NCI-H1092 treated with DMSO at 0.1 percent for 48 hours (cell line): ENCODE measurements at places on chromosomes 5 and 9.
A peak's percentile ranks its signal among the peaks of the same experiment; 100 is the strongest.

GRCh38 chr5:165497707-165498106 lies 1992.3 kb downstream of the MAT2B start:
- DNase-seq, result no peak

DNA sequence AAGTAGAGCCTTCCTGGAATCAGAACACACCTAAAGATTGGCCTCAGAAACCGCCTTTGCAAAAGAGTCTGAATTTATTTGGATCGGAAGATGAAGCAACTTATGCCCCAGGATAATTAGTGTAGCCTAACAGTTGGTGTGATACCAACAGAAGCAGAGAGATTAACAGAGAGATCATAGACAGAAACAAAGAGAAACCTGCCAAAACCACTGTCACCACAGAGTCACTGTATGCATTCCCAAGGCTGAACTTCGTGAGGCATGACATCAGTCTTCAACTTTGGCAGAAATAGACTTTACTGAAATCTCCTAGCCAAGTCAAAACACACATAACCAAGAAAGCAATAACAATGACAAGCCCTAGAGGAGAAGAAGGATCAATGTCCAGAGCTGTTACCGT lies 361.8 kb downstream of the ELAVL2 start:
- DNase-seq, result no peak

GRCh38 chr9:33408087-33408486 lies 5.7 kb upstream of the AQP7 start:
- no peak for DNase-seq

- DNase-seq, result no peak
These were observed 32.7 kb upstream of the COL15A1 start for GRCh38 chr9:98911042-98911441.

DNA sequence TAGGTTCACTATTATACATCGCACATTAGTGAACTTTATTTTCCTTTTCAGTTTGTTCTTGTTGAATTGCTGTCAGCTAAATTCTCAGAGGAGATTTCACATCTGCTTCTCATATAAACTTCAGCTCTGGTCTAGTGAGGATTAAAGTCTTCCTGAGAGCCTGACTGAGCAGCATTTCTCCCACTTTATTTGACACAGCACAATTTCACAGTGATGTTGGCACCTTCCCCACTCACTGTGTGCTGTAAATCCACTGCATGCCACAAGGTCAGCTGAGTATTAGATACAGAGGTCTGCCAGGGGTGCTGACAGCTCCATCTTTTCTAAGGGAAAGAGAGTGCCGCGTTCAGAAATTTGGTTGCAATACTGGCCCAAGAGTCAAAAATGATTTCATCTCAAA lies 567.4 kb downstream of the PRR16 start:
- DNase-seq, result no peak

GRCh38 chr5:155624597-155625241 lies 611.2 kb downstream of the KIF4B start:
- no peak for DNase-seq

DNA sequence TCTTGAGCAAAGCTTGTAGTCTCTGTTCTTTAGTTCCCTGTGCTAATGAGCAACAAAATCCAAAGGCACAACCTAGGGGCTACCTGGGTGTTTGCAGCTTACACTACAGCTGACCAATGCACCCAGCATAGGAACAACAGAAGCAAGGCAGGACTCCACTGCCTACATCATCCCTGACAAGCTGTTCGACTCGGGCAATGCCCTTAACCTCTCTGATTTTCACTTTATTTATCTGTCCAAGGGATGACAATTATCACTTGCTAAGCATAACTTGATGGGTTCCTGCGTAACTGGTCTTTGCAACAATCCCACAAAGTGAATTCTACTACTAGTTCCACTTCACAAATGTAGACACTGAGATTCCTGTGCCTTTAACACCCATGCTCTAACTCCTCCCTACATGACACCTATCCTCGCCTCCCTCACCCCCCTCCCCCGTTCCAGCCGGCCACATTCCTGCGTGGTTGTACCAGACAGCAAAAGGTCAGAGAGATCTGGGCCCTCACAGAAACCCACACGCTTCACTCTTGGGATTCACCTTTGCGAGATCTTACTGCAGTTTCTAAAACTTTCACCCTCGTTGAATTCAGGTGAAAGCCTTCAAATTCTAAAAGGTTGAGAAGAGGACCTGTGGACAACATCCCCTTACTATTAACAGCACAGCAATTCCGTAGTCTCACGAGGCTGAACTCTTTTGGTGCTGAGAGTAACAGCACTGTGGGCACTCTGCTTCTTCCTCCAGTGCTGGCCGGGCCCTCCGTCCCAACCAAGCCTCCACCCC lies 995 bp downstream of the IPPK start:
- DNase-seq, result no peak

GRCh38 chr9:37290940-37291485 lies 131.5 kb upstream of the GRHPR start:
- DNase-seq, result no peak

- DNase-seq, result no peak
These were observed 209.9 kb downstream of the AOPEP start for GRCh38 chr9:94936419-94936818.

DNA sequence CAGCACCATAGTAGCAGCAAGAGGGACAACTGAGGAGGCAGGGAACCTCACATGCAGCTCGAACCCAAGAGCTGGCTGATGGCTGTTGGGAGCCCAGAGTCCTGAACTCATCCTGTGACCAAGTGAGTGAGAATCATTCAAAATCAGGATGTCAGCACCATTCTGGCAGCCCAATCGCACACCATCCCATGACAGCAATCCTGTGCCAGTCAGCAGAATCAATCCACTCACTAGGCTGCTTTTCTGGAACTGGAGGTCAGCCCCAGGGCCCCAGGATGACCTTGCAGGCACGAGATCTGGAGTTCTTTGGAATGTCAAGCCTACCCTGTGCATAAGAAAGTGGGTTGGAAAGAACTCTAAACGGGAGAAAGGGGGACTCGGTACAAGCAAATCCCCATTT lies 67.8 kb upstream of the TAF11L2 start:
- no peak for DNase-seq

DNA sequence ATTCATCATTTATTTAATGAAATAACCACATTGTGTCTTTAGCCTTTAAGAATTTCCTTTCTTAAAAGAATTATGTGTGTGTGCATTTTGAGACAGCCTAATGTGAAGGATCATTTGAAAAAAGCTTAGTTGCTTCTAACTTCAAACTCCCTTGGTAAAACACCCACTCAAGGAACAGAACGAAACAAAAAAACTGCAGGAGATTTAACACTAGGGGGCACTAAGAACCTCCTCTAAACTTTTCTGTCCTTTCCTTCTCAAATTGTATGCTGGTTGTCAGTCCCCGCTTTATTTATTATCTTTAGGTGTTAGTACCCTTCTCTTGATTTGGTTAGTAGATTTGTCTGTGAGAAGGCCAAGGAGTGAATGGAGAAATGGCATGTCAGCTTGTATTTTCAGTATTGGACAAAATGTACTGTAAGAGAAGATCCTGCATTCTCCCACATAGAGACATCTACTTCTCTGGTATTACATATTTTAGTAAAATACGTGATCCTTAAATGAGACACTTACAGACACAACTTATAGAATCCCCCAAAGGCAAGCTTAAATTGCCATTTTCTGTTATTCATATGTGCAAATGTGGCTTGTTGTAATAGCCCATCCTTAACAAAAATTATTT lies 229.7 kb downstream of the MRPS30 start:
- DNase-seq, result peak; percentile 41

DNA sequence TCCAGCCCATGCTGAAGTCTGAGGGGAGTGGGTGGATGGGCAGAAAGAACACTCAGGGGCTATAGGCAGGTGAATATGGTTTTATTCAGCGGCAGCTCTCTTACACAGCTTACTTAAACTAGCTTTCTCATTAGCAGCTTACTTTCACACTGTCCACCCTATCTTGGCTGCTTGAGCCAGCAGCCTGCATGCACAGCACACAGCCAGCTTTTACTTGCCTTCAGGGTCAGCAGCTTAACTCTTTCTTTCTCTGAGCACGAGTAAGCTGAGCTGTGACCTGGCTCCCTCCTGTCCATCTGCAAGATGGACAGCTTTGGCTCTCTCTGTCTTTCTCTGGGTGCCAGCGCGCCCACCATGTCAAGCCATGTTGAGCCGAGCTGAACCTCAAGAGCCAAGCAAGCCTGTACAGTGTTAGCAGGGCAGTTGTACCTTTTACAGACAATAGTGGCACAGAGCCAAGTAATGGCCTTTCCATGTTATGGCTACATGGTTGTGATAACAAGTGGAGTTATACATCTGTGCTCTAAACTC lies 1054.9 kb downstream of the PTPRD start:
- DNase-seq, result no peak

DNA sequence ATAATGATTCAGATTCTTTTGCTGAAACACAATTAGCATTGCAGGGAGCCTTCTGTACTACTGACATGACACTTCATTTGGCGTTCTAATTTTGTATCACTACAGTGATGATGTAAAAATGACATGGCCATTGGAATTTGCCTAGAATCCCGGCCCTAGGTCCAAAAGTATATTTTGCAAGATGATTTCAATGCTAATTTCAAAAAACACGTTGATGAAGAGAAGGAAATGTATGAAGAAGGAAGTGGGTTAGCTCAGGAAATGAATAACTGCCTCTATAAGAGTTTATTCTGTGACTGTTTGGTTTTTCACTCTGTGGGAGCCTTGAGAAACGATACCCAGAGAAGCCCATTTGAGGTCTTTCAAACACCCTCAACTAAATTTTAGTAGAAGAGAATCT lies 59.3 kb downstream of the OSTF1 start:
- no peak for DNase-seq

DNA sequence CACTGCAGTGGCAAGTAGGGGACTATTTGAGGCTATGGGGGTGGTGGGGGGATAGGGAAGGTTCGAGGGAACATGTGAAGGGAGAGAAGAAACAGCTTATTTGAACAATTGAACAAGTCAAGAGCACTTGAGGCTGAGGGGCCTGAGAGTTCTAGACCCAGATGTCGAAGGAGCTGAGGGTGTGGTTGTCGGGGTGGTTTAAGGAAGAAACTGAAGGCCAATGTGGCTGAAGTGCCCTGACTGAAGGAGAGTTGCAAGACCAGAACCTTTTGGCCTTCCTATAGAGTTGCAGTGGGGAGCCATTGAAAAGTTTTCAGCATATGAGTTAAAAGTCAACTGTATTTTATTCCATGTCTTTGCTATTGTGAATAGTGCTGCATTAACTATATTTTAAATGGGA lies 19.1 kb downstream of the FOCAD start:
- no peak for DNase-seq

GRCh38 chr5:99317136-99317535 lies 388.3 kb upstream of the CHD1 start:
- no peak for DNase-seq

GRCh38 chr5:95530416-95530815 lies 24.4 kb downstream of the SKIC3 start:
- DNase-seq, result no peak

DNA sequence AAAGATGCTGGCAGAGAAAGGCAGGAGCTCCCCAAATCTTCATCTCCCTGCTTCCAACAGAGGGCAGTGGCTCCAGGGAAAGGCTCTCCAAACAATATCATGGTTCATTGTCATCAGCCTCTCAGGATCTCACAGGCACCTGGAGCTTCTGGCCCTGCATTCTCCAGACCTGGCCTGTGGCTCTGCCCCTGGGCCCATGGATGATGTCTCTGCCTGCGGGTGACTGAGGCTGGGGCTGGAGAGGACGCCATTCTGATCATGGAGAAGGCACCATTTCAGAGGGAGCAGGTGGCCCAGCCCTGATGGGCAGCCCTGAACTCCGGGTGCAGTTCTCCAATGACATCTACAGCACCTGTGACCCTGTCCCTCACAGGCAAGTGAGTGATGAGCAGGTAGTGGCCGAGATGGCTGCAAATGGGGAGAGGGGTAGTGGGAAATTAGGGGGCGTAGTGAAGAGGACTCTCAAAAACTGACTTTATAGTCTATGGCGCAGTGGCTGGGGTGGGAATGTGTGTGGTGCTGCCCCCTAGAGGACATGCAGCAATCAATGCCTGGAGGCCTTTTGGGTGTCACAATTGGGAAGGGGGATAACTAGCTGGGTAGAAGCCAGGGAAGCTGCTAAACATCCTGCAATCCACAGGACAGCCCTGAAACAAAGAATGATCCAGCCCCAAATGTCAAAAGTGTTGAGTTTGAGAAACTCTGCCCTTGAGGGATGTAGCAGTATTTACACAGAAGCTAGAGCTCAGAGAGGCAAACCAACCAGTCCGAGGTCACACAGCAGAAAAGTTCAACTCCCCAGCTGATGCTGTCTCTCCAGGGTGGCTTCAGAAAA lies 3.2 kb downstream of the SH3PXD2B start:
- no peak for DNase-seq

- DNase-seq, result peak; percentile 59
These were observed 421 bp downstream of the RUSC2 start for GRCh38 chr9:35490155-35490909.

DNA sequence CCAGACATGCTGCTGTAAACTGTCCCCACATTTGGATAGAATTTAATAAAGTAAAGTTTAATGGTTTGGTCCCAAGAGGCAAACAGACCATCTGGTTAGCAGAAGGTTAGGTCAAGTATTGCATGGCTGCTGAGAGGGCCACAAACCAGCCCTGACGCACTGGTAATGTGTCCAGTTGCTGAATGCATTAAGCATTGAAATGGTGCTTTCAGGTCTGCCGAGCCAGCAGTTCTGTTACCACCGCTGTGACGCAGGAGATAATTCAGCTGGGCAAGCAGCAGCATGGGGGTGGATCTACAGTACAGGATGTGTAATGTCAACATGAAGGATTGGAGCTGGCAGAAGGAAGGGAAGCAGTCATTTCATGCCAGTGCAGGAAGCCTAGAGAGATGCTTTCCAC lies 16.0 kb downstream of the ZNF462 start:
- peak; percentile 61 for DNase-seq

- peak; percentile 37 for DNase-seq
These were observed 99.8 kb downstream of the NNT start for GRCh38 chr5:43702815-43703214.

GRCh38 chr5:72233835-72234234 lies 86.2 kb downstream of the MRPS27 start:
- no peak for DNase-seq

DNA sequence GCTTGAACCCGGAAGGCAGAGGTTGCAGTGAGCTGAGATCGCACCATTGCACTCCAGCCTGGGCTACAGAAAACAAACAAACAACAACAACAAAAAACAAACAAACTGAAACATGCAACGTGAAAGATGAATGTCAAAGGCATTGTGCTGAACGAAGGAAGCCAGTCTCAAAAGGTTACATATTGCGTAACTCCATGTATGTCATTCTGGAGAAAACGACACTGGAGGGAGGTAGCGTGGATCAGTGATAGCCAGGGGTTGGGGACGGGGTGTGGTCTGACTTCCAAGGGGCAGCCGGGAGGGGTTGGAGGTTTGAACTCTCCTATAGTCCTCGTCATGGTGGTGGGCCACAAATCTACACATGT lies 12.1 kb upstream of the WDR5 start:
- no peak for DNase-seq

- DNase-seq, result no peak
These were observed 154.8 kb downstream of the SLIT3 start for GRCh38 chr5:169146158-169146557.

DNA sequence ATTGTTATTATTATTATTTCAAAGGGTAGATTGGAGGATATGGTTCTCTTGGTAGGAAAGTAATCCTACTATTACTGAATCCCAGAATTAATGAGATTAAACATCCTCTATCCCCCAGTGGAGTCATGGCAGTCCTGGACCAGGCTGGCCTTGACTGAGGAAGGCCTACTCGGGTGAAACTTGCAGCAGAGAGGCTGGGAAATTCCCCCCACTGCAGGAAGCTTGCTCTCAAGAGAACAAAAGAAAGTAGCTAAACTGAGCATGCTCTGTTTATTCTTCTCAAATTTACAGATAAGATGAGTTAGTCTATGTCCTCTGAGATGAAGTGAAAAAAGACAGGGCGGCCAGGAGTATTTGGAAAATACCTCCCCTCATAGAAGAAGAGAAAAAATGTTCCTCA lies 233.9 kb upstream of the RPS23 start:
- no peak for DNase-seq
